Osteoblast (primary cell): ENCODE measurements at places on chromosomes 6 and 20. TPM values are rescaled to one million over a fixed set of nuclear protein-coding genes. Genes with fewer than 3 reads are reported as not detected.

The TMEM200A gene
- total RNA-seq: 43.1 and 49.2 TPM in 2 replicates

The LSM2 gene
- 18.3 and 22.4 TPM in 2 replicates for total RNA-seq

The UNC5CL gene
- under 0.01 TPM in 1 of 2 replicates, not detected in the other for total RNA-seq

The CDH4 gene
- 1.1 and 1.8 TPM in 2 replicates for total RNA-seq

The RUNX2 gene
- total RNA-seq: 30.0 and 35.4 TPM in 2 replicates

The MAS1L gene
- total RNA-seq: not detected in 2 replicates

The ADGRF5 gene
- total RNA-seq: under 0.01 TPM in 2 replicates

The ZNFX1 gene
- total RNA-seq: 56.6 and 61.5 TPM in 2 replicates

The ACOT8 gene
- 29.8 and 31.8 TPM in 2 replicates for total RNA-seq

The HCRTR2 gene
- total RNA-seq: under 0.01 TPM in 1 of 2 replicates, not detected in the other

The PCED1A gene
- 21.5 and 24.2 TPM in 2 replicates for total RNA-seq

The MAP7 gene
- 1.4 and 1.8 TPM in 2 replicates for total RNA-seq

The PACSIN1 gene
- not detected in 2 replicates for total RNA-seq

The LY6G6C gene
- not detected in 2 replicates for total RNA-seq

The MTO1 gene
- total RNA-seq: 30.9 and 40.9 TPM in 2 replicates

The VGLL2 gene
- total RNA-seq: not detected in 2 replicates

The SYCP2L gene
- total RNA-seq: 0.36 TPM in 1 of 2 replicates, not detected in the other

The SLC17A4 gene
- total RNA-seq: not detected in 2 replicates

The TCF21 gene
- total RNA-seq: not detected in 2 replicates

The NKX2-2 gene
- total RNA-seq: under 0.01 TPM in 1 of 2 replicates, not detected in the other

The SPATS1 gene
- not detected in 2 replicates for total RNA-seq

The MUC21 gene
- total RNA-seq: not detected in 2 replicates

The GABRR1 gene
- total RNA-seq: not detected in 2 replicates

The CTCFL gene
- not detected in 2 replicates for total RNA-seq

The BEND6 gene
- 22.4 and 23.6 TPM in 2 replicates for total RNA-seq

The C6orf141 gene
- total RNA-seq: not detected in 2 replicates

The CST1 gene
- not detected in 2 replicates for total RNA-seq

The SLC22A2 gene
- total RNA-seq: under 0.01 TPM in 2 replicates

The POPDC3 gene
- 32.6 and 41.8 TPM in 2 replicates for total RNA-seq

The PLA2G7 gene
- total RNA-seq: 0.36 TPM in 1 of 2 replicates, not detected in the other

The NR2E1 gene
- not detected in 2 replicates for total RNA-seq

The BACH2 gene
- total RNA-seq: 3.6 and 4.4 TPM in 2 replicates

The ADTRP gene
- total RNA-seq: 0.72 and 1.2 TPM in 2 replicates
